Stimulated activated CD4-positive, alpha-beta T cell treated with anti-CD3 and anti-CD28 coated beads, TNF-alpha, amount 100 ng/mL, for 1 hour (primary cell): ENCODE measurements at places on chromosomes 1 and 21.

- no peak for DNase-seq
These were observed 588.8 kb downstream of the NEGR1 start for GRCh38 chr1:71693581-71693980.

- no peak for DNase-seq
These were observed 5.7 kb upstream of the ELF3 start for GRCh38 chr1:202004711-202005110.

- DNase-seq, result no peak
These were observed 12.8 kb downstream of the RGL1 start for GRCh38 chr1:183817576-183818288.

DNA sequence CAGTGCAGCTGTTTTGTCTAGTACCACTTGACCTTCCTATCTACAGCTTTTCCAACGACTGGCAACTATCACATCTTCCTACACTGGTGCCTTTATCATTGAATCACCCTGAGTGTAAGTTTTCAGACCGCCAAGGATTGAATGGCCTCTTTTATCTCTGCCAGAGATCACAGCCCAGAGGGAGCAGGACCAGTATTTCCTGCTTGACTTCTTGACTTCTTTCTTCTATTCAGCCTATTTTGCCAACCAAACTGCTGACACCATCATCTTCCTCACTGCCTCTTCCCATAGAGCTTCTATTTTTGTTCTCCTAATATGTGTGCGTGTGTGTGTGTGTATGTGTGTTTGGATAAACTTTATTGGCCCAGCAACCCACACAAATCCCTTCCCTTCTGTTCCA is 53.8 kb downstream of the SERBP1 start:
- no peak for DNase-seq

DNA sequence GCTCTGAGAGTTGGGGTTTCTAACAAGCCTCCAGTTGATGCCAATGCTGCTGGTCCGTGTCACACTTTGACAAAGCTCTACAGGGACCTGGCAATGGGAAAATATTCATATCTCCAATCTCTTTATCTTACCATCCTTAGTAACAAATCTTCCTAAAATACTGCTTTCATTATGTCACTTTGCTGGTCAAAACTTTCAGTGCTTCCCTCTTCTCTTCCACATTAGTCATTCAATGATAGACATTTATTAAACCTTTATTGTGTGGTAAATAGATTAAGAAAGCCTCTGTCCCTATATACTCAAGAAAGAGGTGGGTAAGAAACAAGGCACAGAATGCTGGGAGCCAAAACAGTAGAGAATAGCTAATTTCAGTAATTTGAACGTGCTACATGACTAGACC is 79.3 kb downstream of the SLC44A5 start:
- DNase-seq, result no peak

DNA sequence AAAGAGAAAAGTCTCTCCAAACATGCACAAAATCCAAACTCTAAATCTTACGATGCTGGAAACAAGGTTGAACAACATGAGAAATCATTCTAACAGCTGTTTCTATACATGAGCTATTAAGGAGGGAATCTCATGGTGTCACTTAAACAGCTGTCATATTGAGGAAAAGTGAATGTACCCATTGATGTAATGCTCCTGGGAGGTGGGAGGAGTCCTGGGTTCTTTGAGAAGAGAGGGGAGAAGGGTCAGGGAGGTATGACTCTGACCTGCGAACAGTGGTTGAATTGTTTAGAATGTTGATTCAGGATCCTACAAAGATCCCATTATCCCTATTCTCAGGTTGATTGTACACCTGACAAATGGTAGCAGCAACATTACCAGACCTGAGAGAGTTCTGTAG is 49.3 kb downstream of the ZC3H11B start:
- DNase-seq, result no peak

DNA sequence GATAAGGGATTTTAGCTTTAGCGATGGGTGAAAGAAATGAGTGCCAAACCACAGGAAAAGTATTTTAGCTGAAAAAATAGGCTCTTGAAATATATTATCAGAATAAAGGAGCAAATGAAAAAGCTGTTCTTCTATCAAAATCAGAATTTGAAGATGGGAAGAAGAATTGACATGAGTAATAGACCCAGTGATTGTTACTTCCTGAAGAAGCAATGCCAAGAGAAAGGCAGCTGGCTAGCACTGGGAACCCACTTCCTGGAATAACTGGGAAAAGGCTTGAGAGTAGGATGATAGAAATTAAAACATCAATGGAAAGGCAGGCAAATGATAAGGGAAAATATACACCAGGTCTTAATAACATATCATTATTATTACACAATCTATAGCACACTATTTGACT is 29.9 kb upstream of the LYPLAL1 start:
- no peak for DNase-seq

DNA sequence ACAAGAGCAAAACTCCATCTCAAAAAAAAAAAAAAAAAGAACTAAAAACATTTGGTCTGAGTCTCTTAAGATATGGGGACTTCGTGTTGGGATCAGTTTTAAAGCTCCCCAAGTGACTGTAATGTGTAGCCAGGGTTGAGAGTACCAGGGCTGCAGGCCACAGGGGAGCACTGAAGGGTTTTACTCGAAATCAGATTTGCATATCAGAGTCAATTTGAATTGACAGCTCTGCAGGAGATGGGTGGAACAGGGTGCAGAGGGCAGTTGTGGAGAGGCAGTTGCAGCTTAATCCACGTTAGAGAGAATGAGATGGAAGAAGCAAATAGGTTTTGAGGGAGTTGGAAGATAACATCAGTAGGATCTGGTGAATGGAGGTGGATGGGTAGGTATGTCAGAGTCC is 20.6 kb upstream of the ELOA start:
- no peak for DNase-seq

- DNase-seq, result no peak
These were observed 1.5 kb downstream of the TGFB2 start for GRCh38 chr1:218346391-218347204.

DNA sequence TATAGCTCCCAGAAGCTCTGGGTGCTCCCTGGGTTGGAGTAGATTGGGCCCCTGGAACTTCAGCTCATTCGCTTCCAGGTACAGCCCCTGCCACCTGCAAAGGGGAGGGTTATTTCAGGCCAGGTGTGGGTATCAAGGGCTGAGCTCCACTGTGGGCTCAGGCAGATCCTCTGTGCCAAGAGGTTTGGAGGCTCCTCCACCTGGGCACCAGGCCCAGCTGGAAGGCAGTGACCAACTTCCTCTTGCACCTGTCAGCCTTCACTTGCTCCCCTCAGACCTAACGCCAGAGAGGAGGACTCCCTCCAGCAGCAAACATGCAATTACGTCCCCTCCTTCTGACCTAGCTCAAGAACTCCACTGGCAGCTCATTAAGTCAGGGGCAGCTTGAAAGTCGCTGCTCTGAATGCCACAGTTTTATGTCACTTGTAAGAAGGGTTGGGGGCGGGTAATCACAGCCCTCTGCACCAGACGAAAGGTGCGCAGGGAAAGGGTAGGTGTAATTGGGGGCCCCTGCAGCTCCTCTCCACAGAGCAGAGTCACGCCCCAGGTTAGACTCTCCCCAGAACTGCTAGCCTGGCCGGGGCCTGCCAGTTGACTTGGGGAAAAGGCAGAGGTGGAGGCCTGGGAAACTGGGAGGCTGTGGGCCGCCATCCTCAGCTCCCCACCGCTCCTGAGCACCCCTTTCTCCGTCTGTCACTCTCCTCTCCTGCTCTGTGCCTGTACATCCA is 125.0 kb upstream of the TMPRSS2 start:
- no peak for DNase-seq

GRCh38 chr21:17196623-17197022 is 316.2 kb upstream of the CXADR start:
- no peak for DNase-seq

DNA sequence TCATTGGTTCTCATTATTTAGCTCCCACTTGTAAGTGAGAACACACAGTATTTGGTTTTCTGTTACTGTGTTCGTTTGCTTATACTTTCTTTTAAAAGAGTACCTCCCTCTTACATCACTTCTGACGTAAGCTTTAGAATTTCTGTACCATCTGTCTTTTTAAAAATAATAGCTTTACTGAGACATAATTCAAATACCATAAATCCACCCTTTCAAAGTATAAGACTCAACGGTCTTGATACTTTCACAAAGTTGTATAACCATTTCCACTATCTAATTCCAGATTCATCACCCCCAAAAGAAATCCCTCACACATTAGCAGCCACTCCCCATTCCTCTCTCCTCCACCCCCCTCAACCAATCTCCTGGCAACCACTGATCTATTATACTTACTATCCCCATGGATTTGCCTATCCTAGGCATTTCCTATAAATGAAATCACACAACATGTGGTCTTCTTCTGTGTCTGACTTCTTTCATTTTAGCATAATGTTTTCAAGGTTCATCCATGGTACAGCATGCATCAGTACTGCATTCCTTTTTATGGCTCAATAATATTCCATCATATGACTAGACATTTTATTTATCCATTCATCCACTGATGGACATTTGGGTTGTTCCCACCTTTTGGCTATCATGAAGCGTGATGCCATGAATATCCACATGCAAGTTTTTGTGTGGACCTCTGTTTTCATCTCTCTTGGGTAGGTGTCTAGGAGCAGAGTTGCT is 104.7 kb downstream of the HLCS start:
- no peak for DNase-seq

DNA sequence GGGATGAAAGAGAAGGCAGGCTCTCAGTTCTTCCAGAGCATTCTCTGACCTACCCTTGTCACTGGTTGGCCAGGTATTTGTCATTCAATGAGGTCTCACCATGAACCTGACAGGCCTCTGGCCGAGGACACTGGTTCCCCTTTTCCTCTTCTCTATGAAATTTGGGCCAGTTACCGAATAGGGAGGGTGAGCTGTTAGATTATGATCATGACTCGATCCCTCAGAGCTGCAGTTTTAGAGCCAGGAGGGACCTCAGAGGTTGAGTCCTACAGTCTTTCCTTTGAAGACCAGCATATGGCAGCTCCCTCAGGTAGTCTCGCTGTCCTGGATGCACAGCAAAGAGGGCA is 29.5 kb upstream of the CLSTN1 start:
- no peak for DNase-seq

- no peak for DNase-seq
These were observed 52.7 kb upstream of the WASF2 start for GRCh38 chr1:27542463-27543273.

DNA sequence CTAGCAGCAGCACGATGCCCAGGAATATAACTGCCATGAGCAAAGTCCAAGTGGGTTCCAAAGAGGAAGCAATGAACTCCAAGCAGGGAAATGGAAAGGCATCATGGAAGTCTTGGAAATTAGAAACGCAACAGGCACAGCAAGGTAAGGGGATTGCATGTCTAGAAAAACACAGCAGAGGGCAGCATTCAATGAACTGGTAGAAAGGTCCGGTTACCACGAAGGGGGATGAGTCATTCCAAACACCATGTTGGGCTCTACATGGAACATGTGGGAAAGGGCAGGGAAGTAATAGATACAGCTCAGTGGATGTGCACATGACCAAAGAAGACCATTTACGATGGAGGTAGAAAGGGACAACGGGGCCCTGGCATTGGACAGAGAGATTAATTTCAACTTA is 36.4 kb downstream of the RXRG start:
- no peak for DNase-seq

DNA sequence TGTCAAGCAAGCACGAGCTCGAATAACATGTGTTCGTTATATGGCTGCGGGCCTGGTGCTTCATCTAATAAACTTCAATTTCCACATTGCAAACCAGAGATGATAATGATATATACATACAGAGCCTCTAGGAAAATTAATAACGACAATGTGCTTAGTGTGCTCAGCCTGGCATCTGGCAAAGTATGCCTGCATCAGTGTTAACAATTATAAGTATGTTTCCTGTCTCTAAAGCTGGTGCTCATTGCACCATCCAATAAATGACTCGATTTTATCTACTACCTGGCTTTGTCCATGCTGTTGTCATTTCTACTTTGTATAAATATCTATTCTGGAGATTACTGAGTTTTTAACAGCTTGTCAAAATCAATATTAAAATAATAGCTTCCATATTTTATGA is 1402.6 kb downstream of the MRPL39 start:
- no peak for DNase-seq

DNA sequence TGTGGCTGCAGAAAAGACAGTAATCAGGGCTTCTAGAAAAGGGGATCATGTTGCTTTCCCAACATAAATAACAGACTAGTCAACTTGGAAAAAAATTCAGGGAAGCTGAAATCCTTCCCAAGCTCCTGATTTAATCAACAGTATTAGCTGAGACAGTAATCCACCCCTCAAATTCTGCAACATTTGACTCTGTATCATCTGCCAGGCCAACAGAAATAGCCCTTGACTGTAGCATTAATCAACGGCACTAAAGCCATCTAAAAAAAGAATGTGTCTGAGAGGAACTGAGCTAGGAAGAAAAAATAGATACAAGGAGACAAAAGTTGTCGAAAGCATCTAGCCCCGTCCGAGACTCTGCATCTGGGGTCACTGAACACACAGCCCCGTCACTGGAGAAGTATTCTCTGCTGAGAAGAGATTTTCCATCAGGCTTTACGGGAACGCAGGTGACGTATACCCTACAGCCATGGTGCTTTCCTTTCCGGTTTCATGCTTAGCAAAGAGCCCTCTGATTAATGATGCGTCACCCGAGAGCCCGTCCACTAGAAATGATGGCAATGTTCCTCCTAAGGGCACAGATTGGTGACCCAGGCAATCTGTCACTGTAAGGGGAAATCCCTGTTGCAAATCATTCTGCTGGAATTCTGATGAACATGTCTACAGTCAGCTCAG is 42.1 kb upstream of the TP53BP2 start:
- no peak for DNase-seq

DNA sequence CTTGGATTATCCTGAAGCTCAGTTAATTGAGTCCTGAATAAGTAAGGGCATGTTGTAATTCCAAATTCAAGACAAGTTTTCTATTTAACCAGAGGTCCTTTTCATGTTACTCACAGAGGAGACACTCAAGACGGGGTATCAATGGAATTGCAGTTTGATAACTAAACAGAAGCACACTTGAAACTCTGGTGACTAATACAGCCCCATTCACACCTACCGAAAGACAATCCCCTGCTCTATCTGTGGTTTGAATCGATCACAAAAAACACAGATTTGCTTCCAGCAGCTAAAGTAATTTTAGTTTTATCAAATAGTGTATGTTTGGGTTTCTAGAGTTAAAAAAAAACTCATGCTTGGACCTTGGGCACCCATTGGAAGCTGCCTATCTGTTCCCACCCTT is 60.4 kb downstream of the TEX35 start:
- DNase-seq, result no peak

GRCh38 chr1:180923021-180923841 is 10.5 kb downstream of the KIAA1614 start:
- no peak for DNase-seq

- DNase-seq, result no peak
These were observed 31.6 kb downstream of the KCNN3 start for GRCh38 chr1:154838461-154838860.

DNA sequence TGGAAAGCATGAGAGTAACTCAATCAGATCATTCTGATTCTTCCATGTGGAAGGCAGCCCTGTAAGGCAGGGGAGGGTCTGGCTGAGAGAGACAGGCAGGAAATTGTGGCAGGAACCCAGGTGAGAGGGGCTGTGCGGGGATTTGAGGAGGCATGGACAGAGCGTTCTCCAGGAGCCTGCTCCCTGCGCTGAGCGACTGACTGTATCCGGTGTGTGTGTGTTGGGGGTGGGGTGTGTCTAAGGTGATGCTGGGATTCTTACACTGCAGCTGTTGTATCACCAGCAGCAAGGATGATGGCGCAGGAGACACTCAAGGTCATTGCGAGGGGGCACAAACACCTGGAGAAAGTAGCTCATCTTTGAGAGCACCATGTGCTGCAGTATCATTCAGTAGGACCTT is 128.5 kb downstream of the RHOU start:
- DNase-seq, result no peak

- no peak for DNase-seq
These were observed 226.2 kb downstream of the ZNF326 start for GRCh38 chr1:90220941-90221693.

- no peak for DNase-seq
These were observed 59.5 kb upstream of the TLR5 start for GRCh38 chr1:223202376-223203033.
